Stimulated activated CD8-positive, alpha-beta memory T cell treated with anti-CD3 and anti-CD28 coated beads, Interleukin-15, amount 100 ng/mL, for 4 hours (primary cell): ENCODE measurements at places on chromosomes 4 and X.

DNA sequence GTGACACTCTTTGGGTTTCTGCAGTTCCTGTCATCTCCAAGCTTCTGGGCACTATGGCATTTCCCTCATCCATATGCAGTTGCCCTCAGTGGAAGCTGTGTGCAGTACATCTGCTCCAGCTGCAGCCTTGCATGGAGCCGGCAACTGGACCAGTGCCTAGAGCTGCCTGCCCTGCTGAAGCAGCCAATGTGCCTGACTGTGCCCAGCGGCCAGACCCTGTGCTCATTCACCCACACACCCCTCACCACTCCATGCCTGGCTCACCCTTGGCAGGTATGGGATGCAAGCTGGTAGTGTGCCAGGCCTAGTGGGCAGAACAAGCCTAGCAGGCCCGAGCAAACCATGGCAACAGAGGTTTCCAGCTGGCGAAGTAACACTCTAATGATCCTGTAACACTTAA is 370.8 kb downstream of the FSTL5 start:
- no peak for DNase-seq

DNA sequence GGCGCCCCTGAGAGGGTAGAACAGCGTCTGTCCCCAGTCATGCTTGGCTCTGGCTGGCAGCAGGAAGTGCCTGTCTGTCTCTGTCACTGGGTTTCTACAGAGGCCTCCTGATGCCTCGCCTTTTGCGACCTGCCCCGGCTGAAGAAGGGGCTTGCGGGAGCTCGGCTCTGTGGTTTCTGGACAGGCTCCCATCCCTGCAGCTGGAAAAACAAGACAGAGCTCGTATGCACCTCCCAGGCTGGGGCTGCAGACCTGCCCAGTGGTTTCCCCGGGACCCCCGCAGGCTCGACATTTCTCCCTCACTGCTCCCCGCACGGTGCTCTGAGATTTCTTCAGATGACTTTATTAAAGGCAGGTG is 57.0 kb upstream of the SORCS2 start:
- no peak for DNase-seq

GRCh38 chrX:74578137-74578536 is 36.3 kb downstream of the RLIM start:
- no peak for DNase-seq

GRCh38 chr4:576991-577498 is 950 bp upstream of the TMEM271 start:
- no peak for DNase-seq

DNA sequence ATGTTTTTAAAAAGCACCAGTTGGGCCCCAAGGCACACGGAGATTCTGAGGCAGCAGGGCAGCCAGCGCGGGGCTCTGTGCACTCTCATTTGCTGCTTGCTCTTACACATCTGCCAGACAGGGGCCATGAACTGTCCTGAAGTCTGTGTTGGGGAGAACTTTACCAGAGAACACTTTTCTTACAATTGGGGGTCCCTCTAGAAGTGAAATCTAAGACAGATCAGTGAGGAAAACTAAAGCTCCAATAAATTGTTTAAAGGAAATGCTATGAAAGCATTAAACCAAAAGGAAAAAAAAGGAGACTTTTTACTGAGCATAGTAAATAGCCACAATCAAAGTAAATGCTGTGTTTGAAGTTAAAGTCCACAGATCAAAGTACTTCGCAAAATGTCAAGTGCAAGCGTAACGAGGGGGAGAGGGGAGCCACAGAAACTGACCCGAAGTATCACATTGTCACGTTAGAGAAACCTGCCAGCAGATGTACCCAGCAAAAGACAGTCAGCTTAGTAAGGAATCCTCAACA is 37.8 kb downstream of the SORBS2 start:
- DNase-seq = no peak

DNA sequence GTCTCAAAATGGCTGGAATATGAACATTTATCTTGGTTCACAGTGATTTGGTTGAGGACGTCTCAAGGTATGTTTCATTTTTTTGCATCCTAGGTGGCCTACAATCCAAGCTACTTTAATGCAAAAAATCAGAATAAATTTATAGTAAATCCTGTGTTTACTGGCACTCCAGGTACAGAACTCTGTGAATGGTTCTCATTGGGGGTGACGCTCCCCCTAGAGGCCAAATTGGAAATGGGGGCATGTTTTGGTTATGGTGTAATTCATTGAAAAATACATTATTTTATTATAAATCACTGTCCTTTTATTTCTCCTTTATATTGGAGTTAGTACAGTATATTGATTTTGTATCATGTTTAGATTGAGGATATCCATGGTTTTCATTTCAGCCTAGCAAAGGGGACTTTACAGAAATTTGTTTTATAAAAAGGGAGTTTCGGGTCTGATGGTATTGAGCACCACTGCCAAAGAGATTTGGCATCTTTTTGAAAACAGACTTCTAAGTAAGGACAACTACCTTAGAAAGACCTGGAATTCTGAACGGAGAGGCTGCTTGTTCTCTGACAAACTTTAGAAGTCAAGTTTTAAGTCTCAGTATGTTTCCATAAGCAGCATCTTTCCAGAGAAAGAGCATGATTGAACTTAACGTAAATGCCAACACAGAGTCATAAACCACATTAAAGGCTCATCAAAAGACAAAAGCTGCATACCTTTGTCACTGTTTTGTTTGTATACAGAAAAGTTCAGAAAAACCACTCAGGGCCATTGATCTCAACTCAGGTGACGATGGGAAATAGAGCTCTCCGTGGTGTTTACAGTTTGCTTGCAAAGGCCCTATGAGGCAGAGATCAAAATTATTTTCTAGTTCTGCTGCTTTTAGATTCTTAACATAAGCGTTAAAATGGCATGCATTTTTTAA is 19.4 kb downstream of the MTM1 start:
- DNase-seq = no peak

DNA sequence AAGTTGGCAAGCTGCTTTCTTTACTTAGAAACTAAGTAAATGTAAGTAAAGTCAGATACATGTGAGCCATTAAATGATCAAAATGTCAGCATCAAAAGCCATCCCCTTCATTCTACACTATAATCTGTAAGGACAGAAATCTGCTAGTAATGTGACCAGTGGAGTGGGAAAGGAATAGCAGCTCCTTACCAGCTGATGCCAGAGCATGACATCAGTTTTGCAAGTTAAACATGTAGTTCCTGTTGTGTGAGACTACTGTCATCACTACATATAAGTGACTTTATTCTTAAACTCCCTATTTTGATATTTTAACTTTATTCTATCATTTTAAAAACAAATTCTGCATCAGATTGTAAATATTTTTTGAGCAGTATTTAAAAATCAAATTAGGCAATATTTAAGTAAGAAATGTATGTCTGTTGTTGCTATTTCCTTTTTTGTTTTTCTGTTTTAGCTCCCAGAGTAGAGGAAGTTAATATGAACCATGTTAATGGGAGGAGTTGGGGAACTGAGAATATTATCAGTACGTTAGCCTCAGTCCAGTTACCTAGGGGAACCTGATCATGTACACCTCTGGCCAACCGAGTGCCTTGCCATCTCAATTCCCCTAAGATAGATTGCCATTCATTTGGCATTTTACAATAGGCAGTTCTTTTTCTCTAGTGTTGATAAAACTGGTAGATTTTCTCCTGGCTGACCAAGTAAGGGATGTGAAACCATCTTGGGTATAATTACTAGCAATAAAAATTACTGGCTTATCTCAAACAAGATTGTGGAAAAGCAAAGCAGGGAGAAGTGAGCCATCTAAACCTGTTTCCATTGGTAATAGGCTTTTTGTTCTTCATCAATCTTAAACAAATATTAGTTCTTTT is 34.7 kb downstream of the CCNI start:
- DNase-seq = no peak

DNA sequence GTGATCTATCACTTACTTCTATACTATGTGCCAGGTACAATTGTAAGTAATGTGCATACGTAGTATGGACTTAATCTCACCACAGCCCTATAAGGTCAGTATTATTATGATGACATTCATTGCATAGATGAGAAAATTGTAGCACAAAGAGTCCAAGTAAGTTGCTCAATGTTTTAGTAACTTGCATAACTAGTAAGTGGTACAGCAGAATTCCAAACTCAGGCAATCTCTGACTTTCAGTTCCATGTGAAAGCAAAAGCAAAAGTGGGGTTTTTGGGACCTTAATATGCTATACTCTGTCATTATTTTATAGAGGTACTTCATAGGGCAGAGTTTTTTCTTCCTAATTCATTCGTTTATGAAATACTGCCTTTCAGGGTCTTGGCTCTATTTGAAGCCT is 188.8 kb upstream of the VEGFC start:
- DNase-seq = no peak

GRCh38 chr4:113760795-113761619 is 531 bp downstream of the CAMK2D start:
- no peak for DNase-seq

DNA sequence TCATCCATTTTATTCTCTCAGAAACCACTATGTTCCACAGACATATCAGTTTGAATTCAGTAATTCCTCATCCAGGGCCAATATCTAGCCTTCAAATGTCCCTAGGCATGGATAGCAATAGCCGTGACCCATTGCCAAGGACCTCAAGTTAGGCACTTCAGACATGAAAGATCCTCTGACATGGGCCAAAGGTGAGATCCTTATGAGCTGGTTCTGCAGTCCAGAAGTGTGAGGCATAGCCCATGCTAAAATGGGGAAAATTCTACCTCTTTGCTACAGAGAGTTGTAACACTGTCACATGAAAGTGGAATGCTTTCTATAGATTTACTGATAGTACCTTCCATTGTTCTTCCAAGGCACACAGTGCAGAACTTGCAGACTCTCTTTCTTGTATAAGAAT is 349.7 kb upstream of the GALNT7 start:
- no peak for DNase-seq

DNA sequence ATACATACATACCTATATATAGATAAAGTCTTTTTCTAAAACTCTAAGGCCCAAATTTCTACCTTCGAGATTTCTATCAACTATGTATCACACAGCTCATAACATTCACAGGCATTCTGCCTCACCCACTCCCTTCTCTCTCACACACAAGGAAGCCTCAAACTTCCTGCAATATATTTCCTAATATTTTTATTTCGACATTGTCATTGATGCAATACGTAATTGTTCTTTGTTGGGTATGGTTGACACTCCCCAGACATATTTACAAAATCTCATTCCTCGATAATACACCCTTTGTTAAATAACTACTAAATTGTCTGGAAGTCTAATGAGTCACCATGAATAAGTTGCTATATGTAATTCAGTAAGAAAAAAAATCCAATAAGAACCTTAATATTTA is 143.5 kb downstream of the HNRNPD start:
- DNase-seq = no peak

DNA sequence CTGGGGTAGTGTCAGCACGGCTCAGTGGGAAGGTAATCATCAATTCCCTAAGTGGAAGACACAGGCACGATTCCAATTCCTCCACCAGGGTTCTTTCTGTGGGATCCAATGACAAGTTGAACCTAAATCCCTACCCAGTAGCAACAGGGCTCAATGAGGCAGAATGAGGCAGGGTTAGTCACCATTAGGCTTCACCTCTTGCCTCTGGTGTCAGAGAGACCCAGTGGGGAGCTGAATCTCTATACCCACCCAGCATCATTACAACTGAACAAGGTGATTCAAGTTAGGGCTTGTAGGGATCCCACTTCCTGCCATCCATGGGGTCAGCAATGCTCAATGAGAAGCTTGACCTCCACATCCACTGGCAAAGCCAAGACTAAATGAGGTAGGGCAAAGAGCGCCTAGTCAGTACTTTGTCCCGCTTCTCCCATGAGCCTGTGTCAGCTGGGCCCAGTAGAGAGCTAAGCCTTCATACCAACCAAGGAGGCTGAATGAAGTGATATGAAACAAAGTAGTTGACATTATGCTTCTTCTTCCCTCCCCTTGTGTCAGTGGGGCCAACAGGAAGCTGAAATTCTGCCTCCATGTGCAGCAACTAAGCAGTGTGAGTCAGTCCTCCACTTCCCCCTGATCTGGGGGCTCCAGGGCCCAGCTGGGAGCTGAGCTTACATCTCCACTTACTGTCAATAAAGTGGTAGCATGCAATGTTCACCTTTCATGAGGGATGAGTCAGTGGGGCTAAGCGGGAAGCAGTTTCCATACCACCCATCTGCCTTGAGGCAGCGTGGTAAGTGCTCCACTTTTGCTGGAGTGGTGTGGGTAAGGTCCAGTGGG is 36.4 kb upstream of the RBM41 start:
- no peak for DNase-seq

- DNase-seq = peak; percentile 32
Measured at GRCh38 chrX:86047174-86047935, at the start of gene CHM. CHM (minus strand) TSS chrX:86047558; CDS start chrX:86047532, 26 bp downstream.

DNA sequence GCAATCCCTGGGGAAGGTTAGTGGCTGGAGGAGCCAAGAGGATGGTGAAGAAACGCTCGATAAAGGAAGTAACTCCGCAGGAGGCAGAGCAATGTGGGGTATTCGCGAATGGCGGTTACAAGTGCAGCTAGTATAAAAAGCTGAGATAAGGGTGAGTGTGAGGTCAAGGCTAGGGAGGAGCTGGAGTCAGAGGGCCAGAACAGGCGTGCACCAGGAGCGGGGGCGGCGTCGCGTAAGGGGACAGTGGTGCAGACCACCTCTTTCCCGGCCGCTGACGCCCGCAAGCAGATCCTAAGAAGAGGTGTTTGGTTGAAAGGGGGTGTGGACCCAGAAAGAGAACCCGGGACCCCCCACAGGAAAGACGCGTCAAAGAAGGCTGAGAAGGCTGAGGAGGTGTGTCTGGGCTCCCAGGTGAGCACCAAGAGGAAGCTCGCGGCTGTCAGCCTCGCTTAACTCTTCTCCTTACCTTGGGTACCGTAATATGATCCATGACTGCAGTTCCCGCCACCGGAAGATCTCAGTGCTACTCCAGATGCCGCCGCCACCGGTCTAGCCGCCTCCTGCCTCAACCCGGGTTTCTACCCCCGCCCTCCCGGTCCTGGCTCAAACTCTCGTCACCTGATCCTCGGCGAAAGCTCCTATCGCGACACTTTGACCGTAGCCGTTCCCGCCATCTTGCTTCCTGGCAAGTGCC is at the start of gene MTMR8:
Gene MTMR8, minus strand, starts transcription at position 579 of the 694 bp plus-strand sequence. Its CDS starts 89 bp downstream, at position 490.
- peak; percentile 57 for DNase-seq
